ENCODE measurements at places on chromosomes 16 and 17. TPM values are rescaled to one million over a fixed set of nuclear protein-coding genes. Genes with fewer than 3 reads are reported as not detected.

The MVD gene
- total RNA-seq, result 25.6 TPM

The C16orf86 gene
- 0.11 TPM for total RNA-seq

The GRIN2C gene
- total RNA-seq, result 0.23 TPM

The MYH13 gene
- not detected for total RNA-seq

The PIK3R5 gene
- 0.18 TPM for total RNA-seq

The PRR35 gene
- total RNA-seq, result 0.20 TPM

The SRL gene
- 0.03 TPM for total RNA-seq

The HBA2 gene
- 0.40 TPM for total RNA-seq

The KIF19 gene
- total RNA-seq, result 0.01 TPM

The KRT12 gene
- total RNA-seq, result not detected

The BPTF gene
- 39.8 TPM for total RNA-seq

The ZNF423 gene
- 0.12 TPM for total RNA-seq

The HS3ST4 gene
- total RNA-seq, result not detected

The SP2 gene
- total RNA-seq, result 16.4 TPM

The OR1F1 gene
- total RNA-seq, result not detected
